ENCODE measurements at places on chromosomes 1 and 21.
A peak's percentile ranks its signal among the peaks of the same experiment; 100 is the strongest.

- H3K27me3 ChIP-seq, result no peaks in the 10 kb centered on the region
- DNase-seq, result peak; percentile 33
- peaks cover 4% of the 10 kb centered on the region for H3K36me3 ChIP-seq
- peaks cover 19% of the 10 kb centered on the region for H3K4me1 ChIP-seq
- H3K27ac ChIP-seq, result peak overlapping the region; percentile 38
- no peak overlapping the region for H3K4me3 ChIP-seq
Measured at GRCh38 chr1:42259059-42259738, 75.8 kb downstream of the FOXJ3 start.

- peaks cover 45% of the 10 kb centered on the region for H3K4me1 ChIP-seq
- H3K36me3 ChIP-seq, result no peaks in the 10 kb centered on the region
- no peak for DNase-seq
- H3K27me3 ChIP-seq, result no peaks in the 10 kb centered on the region
- no peak overlapping the region for H3K4me3 ChIP-seq
- peak overlapping the region; percentile 24 for H3K27ac ChIP-seq
Measured at GRCh38 chr1:208136459-208137182, 107.6 kb downstream of the PLXNA2 start.

GRCh38 chr1:150718225-150718891 lies 2.3 kb downstream of the HORMAD1 start:
- no peak for DNase-seq
- H3K27me3 ChIP-seq, result no peaks in the 10 kb centered on the region
- no peaks in the 10 kb centered on the region for H3K4me1 ChIP-seq
- H3K27ac ChIP-seq, result no peak overlapping the region
- H3K4me3 ChIP-seq, result no peak overlapping the region

DNA sequence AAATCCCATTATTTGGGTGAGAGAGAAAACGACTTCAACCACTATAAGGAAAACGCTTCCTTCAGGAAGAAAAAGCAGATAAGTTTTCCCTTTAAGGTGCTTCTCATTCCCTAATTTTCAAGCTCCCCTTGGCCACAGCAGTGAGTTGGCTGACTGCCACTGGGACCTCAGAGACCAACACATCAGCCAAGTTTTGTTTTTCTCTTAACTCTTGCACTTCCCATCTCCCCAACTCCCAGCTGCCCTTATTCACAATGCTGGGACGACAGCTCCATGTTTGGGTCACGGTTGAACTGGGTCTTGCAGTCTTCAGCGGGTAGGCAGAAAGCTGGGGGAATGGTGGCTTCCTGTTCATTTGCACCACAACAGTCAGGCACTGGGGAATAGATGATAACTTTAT lies 18.9 kb downstream of the SGIP1 start:
- no peaks in the 10 kb centered on the region for H3K36me3 ChIP-seq
- no peaks in the 10 kb centered on the region for H3K27me3 ChIP-seq
- H3K4me1 ChIP-seq, result no peaks in the 10 kb centered on the region
- H3K4me3 ChIP-seq, result no peak overlapping the region

DNA sequence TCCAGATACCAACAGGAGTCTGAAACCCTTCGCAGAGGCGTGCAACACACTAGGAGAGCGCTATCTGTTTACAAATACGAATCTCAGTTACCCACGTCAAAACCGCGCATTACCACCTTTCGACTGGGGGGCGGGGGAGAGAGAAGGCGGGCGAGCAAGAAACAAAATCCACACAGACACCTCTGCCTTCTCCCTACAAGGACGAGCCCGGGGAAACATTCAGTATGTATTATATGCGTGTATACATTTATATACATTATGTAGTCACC lies 722 bp downstream of the TUT4 start:
- peaks cover 29% of the 10 kb centered on the region for H3K4me1 ChIP-seq
- H3K27ac ChIP-seq, result peak overlapping the region; percentile 97
- peak; percentile 73 for DNase-seq
- H3K36me3 ChIP-seq, result no peaks in the 10 kb centered on the region
- H3K4me3 ChIP-seq, result peak overlapping the region; percentile 81
- H3K27me3 ChIP-seq, result no peaks in the 10 kb centered on the region

DNA sequence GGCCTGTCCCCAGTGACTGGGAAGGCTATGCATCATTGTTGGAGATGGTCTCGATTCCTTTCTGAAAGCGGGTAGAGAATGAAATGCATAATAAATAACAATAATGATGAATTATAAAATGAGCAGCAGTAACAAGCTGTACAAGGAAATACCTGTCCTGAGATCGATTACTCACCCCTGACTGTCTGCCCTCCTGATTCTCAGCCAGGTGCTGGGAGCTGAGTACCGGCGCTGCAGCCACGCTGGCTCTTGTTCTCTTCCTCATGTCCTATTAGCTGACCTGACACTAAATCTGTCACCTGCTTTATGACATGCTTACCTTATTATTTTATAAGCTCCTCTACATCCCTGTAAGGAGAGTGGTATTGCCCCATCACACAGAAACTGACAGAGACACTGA lies 3.4 kb downstream of the AGPAT3 start:
- H3K27me3 ChIP-seq, result no peaks in the 10 kb centered on the region
- H3K4me1 ChIP-seq, result peaks cover 23% of the 10 kb centered on the region
- H3K36me3 ChIP-seq, result no peaks in the 10 kb centered on the region
- peak overlapping the region; percentile 95 for H3K27ac ChIP-seq
- DNase-seq, result no peak

DNA sequence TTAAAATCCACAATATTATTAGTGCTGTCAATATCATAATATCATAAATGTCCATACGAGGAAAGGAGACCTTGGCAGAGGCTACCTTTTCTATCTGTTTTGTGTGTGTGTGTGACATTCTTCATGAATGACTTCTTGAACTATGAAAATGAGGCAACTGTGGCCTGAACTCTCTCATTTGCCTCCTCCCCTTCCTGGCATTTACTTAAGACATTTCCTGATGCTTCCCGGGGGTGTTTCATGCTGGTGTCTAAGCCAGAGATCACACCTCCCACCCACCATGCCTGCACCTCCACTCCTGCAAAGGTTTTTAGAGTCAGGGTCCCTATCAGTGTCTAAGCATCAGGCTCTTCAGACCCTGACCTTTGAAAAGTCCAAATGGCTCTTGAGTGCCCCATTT lies 420.9 kb downstream of the KIF26B start:
- peaks cover 3% of the 10 kb centered on the region for H3K4me1 ChIP-seq
- no peak overlapping the region for H3K4me3 ChIP-seq
- no peak for DNase-seq
- H3K27me3 ChIP-seq, result no peaks in the 10 kb centered on the region
- no peak overlapping the region for H3K27ac ChIP-seq

GRCh38 chr1:145826030-145826429 lies 2.0 kb downstream of the POLR3C start:
- peaks cover 4% of the 10 kb centered on the region for H3K36me3 ChIP-seq
- H3K27ac ChIP-seq, result no peak overlapping the region
- no peak overlapping the region for H3K4me3 ChIP-seq
- H3K27me3 ChIP-seq, result no peaks in the 10 kb centered on the region
- no peak for DNase-seq

All from hepatocyte (in vitro differentiated cells).